ENCODE measurements at places on chromosomes 3 and 15. TPM values are rescaled to one million over a fixed set of nuclear protein-coding genes. Genes with fewer than 3 reads are reported as not detected.

SI gene
- under 0.01 TPM for total RNA-seq

CYP11A1 gene
- 0.49 TPM for total RNA-seq

ADAMTS9 gene
- 45.4 TPM for total RNA-seq

GOLGA8M gene
- total RNA-seq, result 0.71 TPM

NPAP1 gene
- 0.41 TPM for total RNA-seq

IL17RC gene
- total RNA-seq, result 74.5 TPM

TMEM158 gene
- 9.9 TPM for total RNA-seq

HTR3E gene
- total RNA-seq, result not detected

TRPM1 gene
- total RNA-seq, result not detected

NOX5 gene
- 0.36 TPM for total RNA-seq

IL17RB gene
- total RNA-seq, result 1.1 TPM

LRRC31 gene
- 0.36 TPM for total RNA-seq

CNTN3 gene
- 2.1 TPM for total RNA-seq

INSYN1 gene
- 3.6 TPM for total RNA-seq

SPSB4 gene
- total RNA-seq, result 1.1 TPM

UBL7 gene
- total RNA-seq, result 61.8 TPM

ZNF660 gene
- total RNA-seq, result 4.9 TPM

PCOLCE2 gene
- 33.9 TPM for total RNA-seq

DNASE1L3 gene
- 0.71 TPM for total RNA-seq

FANCD2 gene
- total RNA-seq, result 2.9 TPM

MUC4 gene
- not detected for total RNA-seq

FAM43A gene
- total RNA-seq, result 17.8 TPM

C3orf70 gene
- 26.0 TPM for total RNA-seq

NR2E3 gene
- total RNA-seq, result not detected

SERPINI2 gene
- not detected for total RNA-seq

SV2B gene
- total RNA-seq, result 2.5 TPM

OGG1 gene
- total RNA-seq, result 22.5 TPM

POPDC2 gene
- total RNA-seq, result 203 TPM

Data from sigmoid colon (tissue), 7 donors.